ENCODE measurements at places on chromosomes 12 and 14. TPM values are rescaled to one million over a fixed set of nuclear protein-coding genes. Genes with fewer than 3 reads are reported as not detected.

The FOXN4 gene
- total RNA-seq, result 1.3 TPM

The PCNX1 gene
- total RNA-seq, result 50.3 TPM

The BCL11B gene
- 0.28 TPM for total RNA-seq

The SLC25A29 gene
- total RNA-seq, result 123 TPM

The DPF3 gene
- 1.3 TPM for total RNA-seq

The DTD2 gene
- 37.0 TPM for total RNA-seq

The C1S gene
- 2.2 TPM for total RNA-seq

The RNASE7 gene
- total RNA-seq, result not detected

DNA sequence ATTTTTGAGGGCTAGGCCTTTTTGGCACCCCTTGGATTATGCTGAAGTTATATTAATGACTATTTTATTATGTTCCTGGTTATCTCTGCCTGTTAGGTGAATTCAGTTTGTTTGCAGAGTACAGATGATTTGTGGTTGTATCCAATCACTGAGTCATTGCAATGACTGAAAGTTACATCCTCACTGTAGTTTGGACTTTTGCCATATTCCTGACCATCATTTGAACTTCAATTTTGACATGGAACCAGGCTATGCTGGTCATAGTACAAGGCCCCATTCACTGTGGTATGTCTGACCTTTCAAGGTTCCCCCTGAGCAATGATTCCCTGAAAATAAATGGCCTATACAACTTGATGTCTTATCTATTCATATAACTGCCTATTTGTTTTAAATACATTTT, 621.0 kb downstream of the CCER1 start:
- DNase-seq, result no peak

DNA sequence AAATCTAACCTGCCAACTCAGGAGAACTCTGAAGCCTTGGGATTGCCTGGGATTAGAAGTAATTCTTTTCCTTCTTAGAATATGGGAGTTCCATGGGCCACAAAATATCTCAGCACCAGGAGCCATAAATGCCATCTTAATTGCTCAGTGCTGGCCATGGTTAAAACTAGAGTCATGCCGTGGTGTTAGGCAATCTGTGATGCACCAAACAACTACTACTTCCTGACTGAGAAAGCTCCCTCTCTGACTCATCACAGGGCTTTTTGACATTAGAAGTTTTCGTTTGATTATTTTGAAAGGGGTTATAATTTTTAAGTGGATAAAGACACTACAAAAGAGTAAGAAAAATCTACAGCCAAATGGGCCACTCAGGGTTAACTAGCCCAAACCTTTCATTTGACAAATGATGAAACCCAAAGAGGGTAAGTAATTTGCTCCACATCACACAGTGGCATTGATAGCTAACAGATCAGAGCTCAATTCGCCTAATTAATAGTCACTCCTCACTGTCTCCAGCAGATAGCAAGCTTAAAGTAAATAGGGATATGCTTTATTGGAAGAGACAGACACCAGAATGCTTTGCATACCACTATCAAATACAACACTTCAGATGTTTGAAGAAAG, 377.3 kb downstream of the EMP1 start:
- DNase-seq, result no peak

DNA sequence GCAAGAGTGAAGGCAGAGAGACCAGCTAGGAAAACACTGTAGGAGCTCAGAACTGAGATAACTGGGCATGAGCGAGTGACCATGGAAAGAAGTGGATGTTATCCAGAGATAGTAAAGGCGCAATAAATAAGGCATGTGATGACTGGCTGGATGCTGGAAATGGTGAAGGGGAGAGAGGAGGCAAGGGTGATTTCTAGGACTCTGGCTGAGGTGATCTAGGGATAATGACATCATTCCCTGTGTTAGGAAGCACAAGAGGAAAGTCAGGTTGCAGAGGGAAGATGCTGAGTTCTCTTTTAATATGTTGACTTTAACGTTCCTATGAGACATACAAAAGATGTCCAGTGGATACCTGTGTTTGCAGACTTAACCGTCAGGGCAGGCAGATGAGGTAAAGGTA, 78.7 kb downstream of the C12orf56 start:
- no peak for DNase-seq

DNA sequence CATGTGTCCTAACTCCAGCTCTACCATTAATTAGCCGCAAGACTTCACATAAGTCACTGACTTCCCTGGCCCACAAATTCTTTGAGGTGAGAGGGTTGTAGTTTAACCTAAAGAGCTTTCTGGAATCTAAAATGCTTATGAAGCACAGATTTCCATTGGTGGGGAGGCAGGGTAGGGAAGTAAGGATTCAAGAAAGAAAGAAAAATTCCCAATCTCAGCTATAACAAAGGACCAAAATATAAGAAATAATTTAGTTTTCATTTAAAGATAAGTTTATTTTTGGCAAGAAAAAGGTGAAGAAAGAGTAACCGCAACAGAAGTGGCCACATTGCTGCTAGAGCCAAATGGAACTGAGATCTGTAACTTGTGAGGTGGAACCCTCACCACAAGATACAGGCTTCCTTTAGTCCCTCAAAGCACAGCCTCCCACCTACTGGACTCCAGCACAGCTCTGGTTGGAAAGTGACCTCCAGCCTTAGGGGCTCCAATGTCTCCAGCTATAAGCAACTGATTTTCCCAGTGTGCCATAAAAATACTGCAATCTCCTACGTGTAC, 23.6 kb downstream of the DAD1 start:
- no peak for DNase-seq

DNA sequence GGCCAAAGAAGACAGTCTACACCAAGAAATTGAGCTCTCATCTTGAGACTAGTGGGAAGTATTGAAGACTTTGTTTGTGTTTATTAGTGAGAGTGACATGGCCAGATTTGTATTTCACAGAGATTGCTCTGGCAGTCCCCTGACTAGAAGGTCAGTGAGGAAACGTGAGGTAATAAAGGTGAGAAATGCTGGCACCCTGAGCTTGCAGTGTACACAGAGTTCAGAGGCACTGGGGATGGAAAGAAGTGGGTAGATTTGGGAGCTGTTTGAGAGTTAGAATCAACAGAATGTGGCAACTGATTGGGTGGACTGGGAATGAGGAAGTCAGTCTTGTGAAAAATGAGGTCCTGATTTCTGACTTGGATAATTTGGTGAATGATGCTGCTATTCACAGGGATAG, 336.9 kb downstream of the SNAPC1 start:
- no peak for DNase-seq

DNA sequence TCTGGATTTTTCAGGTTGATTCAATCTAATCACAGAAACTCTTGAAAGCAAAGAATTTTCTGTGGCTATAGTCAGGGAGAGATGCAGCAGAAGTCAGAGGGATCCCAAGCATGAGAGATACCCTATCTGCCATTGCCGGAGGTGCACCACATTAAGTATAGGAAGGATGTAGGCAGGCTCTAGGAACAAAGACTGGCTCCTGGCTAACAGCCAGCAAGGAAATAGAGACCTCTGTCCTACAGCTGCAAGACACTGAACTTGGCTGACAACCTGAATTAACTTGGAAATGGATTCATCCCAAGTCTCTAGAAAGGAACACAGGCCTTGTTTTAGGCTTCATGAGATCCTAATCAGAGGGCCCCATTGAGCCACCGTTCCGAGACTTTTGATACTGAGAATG, 364.9 kb upstream of the FLRT2 start:
- DNase-seq, result no peak

GRCh38 chr12:21718944-21719650, 55.4 kb downstream of the KCNJ8 start:
- no peak for DNase-seq

- DNase-seq, result no peak
These were observed 160.3 kb upstream of the FKBP4 start for GRCh38 chr12:2634471-2634870.

DNA sequence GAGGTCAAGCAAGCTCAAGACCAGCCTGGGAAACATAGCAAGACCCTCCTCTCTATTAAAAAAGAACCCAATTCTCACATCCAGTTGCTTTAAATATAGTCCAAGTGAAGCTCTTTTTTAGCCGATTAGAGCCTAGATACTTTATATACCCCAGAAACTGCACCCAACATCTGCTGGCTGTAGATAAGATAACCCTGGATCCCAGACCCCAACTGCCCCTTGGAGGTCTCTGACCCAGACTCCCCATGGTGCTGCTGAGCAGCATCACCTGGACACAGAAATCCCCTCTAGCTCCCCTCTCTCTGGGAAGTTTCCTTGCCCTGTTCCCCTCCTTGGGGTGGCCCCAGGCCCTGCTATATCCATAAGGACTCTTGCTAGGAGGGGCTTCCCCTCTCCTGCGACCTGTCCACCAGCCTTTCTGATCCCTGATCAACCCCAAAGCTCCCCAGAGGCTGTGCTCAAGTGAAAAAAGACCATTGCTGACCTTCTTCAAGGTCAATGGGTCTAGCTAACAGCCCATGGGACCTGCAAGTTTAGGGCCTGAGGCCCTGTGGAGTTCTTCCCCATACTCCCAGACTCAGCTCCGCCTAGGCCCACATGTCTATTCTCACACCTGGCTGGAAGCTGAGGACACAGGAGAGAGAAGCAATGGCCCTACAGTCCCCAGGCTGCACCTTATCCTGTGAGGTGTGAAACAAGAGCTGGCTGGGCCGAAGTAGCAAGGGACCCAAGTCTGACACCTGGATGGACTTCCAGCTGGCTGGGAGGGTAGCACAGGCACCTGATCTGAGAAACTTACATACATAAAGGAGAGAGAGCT, 56.2 kb downstream of the ARL6IP4 start:
- DNase-seq, result no peak

- no peak for DNase-seq
These were observed 9.9 kb upstream of the DIABLO start for GRCh38 chr12:122235741-122236140.

DNA sequence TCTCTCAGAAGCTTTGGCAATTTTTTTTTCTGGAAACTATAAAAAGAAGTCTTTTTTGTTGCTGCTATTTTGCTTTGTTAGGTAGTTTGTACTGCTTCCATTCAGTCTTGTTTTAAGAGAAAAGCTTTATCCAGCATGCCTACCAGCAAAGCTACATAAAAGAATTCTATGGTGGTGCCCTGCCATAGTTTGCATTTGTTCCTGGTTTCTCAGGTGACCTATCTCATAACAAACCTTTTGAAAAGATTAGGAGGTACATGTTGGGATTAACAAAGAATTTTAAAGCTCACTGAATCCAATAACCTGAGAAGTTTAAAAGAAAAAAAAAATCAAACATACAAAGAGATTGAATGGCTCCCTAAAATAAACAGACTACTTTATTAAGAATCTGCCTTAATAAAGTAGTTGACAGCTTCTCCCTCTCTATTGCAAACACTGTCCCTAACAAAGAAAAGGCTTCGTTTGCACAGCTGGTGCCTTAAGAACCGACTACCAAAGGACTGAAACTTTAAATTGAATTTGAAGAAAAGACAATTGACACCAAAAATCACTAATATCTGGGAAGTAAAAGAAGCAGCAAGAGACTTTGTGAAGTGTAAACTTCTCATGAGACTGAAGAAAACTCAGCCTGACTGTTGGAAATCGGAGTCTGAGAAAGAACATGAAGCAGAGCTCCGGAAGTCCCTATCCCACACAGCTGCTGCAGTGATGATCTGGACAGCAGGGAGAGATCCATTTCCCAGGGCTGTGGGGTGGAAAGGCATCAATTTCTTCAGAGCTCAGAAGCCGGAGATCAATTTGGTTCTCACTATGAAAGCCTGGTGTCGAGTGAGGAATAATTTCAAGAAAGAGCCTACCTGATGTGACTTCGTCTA, 102.7 kb upstream of the PLEKHA5 start:
- DNase-seq, result no peak

DNA sequence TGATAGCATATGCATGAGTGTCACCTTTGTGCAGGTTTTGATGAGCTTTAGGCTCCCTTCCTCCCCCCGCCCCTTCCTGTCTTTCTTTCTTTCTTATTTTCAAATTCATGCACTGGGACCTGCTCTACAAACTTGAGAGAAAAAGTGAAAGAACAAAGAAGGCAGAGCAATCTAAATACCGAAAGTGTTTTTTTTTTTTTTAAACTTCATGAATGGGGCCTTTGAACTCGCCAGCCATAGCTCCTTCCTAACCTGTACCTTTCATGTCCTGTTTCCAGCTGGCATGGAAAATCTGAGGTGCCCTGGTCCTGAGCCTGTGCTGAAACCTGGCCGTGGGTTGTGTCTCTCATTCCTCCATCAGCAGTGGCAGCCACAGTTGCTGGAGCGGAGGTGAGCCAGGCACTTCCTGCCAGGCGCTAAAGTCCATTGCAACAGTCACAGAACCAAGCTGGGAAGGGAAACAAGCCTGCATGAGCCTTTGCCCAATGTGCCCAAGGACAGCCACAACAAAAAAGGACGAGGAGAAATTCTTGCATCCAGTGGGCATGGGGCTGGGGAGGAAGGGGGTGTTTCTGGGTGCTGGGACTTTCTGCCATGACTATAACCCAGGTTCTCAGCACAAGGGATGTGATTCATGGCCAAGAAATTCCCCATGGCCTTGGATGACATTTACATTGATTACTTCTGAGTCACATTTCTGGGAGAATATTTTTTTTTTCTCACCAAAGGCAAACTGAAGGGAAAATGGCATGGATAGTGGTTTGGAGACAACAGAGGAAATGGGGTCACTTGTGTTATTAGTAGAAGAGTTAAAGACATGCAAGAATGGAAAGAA, 102.7 kb downstream of the TMEM30B start:
- no peak for DNase-seq

DNA sequence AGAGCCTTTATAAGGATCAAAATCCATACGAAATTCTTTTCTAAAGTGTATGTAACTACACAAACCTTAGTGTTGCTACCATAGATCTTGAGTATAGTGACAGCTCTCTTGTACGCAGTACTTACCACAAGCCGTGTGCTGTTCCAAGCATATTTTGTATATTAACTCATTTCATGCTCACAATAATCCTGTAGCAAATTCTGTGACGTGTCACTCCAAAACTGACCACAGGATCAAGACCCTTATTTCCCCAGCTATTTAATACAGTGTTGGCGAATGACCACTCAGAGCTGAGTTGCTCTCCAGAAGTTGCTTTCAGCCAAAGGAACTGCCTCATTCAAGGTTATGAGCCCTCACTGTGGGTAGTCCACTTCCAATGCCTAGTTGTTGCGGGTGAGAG, 169.8 kb downstream of the BTG1 start:
- DNase-seq, result no peak

DNA sequence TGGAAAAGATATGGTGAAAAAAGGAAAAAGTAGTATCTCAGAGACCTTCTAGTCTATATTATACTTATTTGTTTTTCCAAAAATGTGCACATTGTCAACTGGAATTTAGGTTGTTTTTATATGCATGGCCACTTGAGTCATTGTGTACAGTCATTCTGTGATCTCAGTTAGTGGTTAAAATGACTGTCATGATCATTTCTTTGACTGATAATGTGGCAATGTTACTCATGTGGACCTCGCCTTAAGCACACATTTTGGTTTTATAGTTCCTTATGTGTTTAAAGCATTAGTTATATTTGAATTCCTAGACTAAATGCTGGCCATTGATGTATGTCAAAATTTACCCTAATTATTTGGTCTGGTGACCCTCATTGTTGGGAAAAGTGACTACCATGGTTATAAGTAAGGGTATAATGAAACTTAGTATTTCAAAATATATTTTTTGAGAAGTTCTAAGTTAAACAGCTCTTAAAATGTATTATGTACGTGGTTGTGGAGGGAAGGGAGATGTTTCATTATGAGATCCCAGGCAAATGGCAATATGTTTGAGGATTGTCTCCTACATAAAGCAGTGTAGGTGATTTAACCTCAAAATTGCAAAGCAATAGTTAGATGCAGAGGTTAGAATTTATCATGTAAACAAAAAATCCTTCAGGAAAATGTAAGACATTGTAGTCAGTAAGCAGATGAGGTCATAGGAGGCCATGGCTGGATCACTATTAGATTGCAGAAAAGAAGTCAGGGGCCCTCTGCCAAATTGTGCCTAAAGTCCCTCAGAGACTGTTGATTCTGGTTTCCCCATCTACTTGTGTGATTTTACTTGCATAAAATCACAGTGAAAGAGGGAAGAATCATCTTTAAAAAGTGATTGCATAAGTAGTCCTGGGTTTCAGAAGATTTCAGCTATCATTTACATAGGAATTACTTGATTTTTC, 17.5 kb downstream of the PNMA1 start:
- DNase-seq, result no peak
